ENCODE measurements at places on chromosomes 4 and X. TPM values are rescaled to one million over a fixed set of nuclear protein-coding genes. Genes with fewer than 3 reads are reported as not detected.

DNA sequence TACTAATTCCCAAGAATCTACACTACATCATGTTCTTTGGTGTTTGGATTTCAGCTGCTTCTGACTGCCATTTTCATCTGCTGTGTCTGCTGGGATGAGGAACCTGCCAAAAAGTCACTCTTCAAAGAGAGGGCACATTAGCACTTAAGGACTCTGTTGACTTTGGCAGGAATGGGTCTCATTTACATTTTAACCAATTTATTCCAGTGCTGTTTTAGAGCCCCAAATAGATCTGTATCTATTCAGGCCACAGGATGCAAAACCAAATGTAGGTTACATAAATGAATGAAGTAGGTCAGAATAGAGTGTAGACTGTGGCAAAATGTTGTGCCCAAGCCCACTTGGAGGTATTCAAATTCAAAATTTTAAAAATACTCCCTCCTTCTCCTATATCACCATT lies 14.4 kb downstream of the TXK start:
- DNase-seq, result no peak

Gene XK
- 1.3 TPM for polyA plus RNA-seq

GRCh38 chrX:152913910-152914309 lies 16.0 kb downstream of the ZNF185 start:
- DNase-seq, result no peak

Gene SRPX
- 13.9 TPM for polyA plus RNA-seq

Gene TLR1
- 3.8 TPM for polyA plus RNA-seq

DNA sequence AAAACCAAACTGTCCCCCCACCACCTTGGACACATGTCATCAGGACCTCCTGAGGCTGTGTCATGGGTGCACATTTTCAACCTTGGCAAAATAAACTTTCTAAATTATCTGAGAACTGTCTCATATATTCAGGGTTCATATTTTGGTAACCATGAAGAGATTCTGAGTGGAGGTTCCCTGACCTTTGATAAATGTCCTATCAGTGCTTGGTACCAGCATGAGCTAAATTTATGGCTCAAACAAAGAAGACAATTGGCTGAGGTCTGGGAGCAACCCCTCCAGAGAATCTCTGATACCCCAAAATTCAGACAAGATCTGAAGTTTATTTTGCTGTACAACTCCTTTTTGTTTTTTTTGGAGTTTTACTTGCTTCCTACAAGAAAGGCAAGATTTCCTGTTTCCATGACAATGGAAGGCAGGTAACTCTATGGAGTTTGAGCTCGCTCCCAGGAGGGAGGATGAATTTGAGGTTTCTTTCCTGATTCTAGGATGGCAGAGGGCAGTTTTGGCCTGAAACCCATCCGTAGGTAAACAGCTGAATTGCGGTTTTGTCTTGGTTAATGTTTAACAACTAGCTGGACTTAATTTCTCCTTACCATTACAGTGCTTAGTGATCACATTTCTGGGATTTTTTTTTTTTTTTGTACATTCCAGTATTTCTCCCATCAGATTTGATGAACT lies 14.5 kb downstream of the UGT2B15 start:
- no peak for DNase-seq

DNA sequence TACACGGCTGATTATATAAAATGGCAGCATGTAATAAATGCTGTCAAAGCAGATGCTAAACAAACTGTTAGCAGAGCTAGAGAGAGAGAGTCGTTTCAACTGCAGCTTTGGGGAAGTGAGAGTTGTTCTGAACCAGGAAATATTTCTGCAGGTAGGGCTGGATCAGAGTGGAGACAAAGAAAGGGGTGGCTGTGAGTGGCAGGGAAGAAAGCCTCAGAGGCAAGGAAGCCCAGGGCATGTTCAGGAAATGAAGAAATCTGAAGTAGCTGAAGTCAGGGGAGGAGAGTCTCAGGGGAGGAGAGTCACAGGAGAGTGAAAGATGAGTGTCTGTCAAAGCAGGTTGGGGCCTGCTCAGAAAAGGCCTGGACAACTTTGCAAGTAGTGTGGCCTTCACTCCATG lies 48.4 kb upstream of the RPS6KA3 start:
- no peak for DNase-seq

- no peak for DNase-seq
These were observed 389.9 kb upstream of the EMCN start for GRCh38 chr4:100907465-100908454.

Gene AKAP4
- 0.07 TPM for polyA plus RNA-seq

Gene LRP2BP
- polyA plus RNA-seq, result 2.6 TPM

- DNase-seq, result no peak
These were observed 13.6 kb downstream of the DHX15 start for GRCh38 chr4:24570574-24571236.

DNA sequence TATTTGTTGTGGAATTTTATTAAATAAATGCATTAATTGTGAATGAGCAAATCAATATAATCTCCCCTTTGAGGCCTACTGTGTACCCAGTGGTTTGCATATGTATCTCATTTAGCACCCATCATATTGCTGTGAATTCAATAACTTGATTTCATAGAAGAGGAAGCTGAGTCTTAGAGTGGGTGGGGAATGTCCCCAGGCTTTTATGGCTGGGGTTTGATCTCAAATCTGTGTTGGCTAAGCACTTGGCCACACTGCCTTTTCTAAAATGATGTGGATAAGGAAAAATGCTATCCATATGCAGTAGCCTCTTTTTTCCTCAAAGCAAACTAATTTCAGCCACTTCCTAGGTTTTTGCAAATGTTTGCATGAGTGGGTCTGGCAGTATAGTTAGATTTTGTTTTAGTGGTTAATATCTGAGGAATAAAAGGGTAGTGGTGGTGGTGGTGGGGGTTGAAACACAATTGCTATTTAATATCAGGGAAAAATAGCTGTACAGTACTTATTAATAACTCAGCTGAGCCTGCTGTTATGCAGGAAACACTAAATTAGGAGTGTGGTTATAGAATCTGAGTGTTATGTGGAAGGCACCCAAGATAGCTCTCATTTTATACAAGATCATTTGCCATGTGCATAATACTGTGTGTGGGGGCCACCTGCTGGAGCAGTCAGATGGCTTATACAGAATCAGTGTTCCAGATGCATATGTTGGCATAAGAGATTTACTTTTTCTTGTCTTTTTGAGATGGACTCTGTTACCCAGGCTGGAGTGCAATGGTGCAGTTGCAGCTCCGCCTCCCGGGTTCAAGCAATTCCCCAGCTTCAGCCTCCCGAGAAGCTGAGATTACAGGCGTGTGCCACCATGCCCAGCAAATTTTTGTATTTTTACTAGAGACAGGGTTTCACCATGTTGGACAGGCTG lies 108.0 kb downstream of the TMEM131L start:
- no peak for DNase-seq

- no peak for DNase-seq
These were observed 286.4 kb downstream of the BCOR start for GRCh38 chrX:39811376-39811775.

- DNase-seq, result no peak
These were observed 88.0 kb downstream of the ATP11C start for GRCh38 chrX:139844884-139845283.

DNA sequence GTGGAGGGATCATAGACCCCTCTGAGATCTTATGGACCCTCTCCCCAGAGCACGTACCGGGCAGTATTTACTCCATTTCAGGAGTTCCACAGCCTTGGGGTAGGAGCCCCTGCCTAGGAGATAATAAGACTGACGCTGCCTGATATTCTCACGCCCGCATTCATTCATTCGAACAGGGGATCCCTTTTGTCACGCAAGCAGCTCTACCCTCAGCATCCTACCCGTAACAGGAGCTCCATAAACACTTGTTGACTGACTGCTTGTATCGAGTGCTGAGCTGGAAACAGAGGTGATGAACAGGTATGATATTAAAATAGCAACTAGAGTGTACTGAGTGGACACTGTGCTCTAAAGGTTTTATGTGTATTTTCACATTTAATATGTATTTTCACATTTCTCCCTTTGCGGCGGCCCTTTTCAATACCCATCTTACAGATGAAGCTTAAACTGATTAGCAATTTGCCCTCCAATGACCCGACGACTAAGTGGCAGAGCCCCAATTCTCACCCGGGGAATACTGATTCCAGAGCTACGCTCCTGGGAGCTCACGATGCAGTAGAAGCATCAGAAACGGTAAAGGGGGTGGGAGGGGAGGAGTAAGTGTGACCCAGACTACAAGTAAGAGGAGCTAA lies 888 bp downstream of the RAB28 start:
- DNase-seq, result no peak

GRCh38 chrX:96483647-96484160 lies 200.9 kb upstream of the DIAPH2 start:
- no peak for DNase-seq

- peak; percentile 3 for DNase-seq
These were observed 26.0 kb downstream of the ADH4 start for GRCh38 chr4:99117876-99118693.

- DNase-seq, result no peak
These were observed 342.5 kb upstream of the MAGEB2 start for GRCh38 chrX:29872831-29873230.

Gene CDX4
- not detected for polyA plus RNA-seq

Gene IDUA
- polyA plus RNA-seq, result 10.4 TPM

GRCh38 chr4:79088946-79089691 lies 149.9 kb upstream of the PAQR3 start:
- no peak for DNase-seq

DNA sequence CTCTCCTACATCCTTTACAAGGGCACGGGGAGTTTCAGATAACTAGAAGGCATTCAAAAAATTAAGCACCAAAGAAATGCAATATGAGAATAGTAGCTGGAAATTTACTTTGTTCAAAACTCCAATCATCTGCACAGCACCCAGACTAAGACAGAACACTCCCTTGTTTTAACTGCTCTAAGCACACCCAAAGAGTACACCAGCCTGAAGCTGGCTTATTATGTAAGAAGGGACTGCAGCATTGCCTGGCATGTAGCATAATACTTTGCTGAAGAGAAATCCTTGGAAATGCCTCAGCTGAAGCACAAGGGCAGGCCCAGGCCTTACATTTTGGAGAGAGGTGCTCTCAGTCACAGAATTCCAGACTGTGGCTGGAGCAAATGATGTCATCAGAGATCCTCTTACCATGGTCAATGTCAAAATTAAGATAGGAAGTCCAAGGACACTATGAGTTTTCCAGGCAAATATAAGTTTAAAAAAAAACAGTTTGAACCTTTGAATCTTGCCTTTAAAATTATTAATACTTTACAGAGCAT lies 14.8 kb downstream of the ARHGEF6 start:
- no peak for DNase-seq

Gene FGF2
- polyA plus RNA-seq, result 8.1 TPM

- no peak for DNase-seq
These were observed 38.9 kb downstream of the GPRIN3 start for GRCh38 chr4:89268679-89269078.

Gene CRLF2
- polyA plus RNA-seq, result not detected

- no peak for DNase-seq
These were observed 22.9 kb downstream of the CCDC149 start for GRCh38 chr4:24889991-24890390.

Gene MAP9
- 35.2 TPM for polyA plus RNA-seq

- no peak for DNase-seq
These were observed 888.4 kb upstream of the EPHA5 start for GRCh38 chr4:66558651-66559050.

DNA sequence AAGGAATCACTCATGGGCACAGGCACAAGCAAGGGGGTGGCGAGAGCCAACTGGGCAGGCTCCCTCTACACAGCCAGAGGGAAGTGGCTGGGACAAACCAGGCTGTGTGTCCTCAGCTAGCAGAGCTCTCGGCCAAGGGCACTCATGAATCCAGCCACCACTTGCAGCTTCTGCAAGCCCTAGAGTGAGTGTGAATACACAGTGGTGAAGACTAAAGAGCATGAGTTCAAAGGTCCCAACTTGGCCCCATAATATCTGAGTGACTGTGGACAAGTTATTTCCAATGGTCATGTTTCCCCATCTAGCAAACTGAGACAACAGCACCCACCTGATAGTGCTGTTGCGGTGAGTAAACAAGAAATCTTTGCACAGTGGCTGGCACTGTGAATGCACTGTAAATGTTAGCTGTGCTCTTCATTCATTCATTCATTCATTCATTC lies 51.7 kb downstream of the ADGRG2 start:
- no peak for DNase-seq

Gene SPP1
- 225 TPM for polyA plus RNA-seq

GRCh38 chr4:183554878-183555585 lies 50.2 kb downstream of the ING2 start:
- DNase-seq, result no peak

GRCh38 chr4:117515921-117516320 lies 430.5 kb upstream of the TRAM1L1 start:
- DNase-seq, result no peak

Gene DGAT2L6
- polyA plus RNA-seq, result not detected

DNA sequence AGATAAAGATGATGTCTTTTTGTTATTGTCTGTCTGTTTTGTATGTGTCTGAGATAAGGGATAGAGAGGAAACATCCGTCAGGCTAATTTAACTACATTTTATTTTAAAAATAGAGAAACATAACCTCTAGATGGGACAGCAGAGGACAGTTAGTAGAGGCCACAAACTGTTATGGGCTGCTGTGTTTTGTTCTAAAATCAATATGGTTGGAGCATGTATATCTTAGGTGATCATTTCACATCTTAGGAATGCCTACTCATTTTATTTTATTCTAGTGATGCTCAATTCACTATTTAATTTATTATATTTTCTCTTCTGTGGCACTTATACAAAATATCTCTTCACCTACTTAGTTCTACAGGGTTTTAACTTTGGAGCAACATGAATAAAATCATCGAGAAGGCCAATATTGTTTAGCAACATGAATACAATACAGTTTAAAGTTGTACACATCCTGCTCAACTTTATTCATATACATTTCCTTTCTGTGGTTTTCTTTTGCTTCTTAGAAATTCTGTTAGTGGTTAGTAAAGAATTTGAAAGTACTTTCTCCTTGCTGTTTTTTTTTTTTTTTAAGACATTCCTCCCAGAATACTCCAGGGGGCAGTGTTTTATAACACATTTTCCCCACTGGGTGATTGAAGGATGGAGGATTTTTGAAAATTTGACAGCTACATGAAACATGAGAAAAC lies 392.9 kb downstream of the UNC5C start:
- DNase-seq, result no peak

- DNase-seq, result no peak
These were observed 25.2 kb downstream of the PIGG start for GRCh38 chr4:524196-524595.

GRCh38 chrX:68732906-68733493 lies 85.5 kb downstream of the STARD8 start:
- peak; percentile 7 for DNase-seq

- DNase-seq, result no peak
These were observed 73.7 kb downstream of the USP46 start for GRCh38 chr4:52585379-52585778.

Gene MSN
- 245 TPM for polyA plus RNA-seq

- no peak for DNase-seq
These were observed 45.7 kb upstream of the SLC2A9 start for GRCh38 chr4:10066670-10067651.

- DNase-seq, result no peak
These were observed 11.6 kb downstream of the UNC5C start for GRCh38 chr4:95537191-95537590.

- DNase-seq, result no peak
These were observed 17.8 kb downstream of the SCD5 start for GRCh38 chr4:82780752-82781231.

DNA sequence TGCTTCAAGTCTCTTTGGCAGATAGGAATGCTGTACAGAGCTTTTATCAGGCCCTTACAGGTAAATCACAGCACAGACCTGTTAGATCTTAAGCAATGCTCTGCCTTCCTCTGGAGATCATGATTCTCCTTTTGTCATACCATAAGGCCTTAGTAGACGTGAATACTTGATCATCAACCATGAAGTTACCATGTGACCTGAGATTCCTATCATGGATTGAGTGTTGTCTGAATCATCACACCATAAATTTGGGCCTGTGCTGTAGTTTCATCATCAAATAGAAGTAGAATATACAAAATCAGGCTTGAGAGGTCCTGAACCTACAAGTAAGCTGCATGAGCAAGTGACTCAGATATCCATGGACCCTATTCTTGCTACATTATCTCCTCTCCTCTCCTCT lies 466.8 kb upstream of the INTU start:
- DNase-seq, result no peak
